ENCODE measurements at places on chromosomes 11 and 22.
A peak's percentile ranks its signal among the peaks of the same experiment; 100 is the strongest.

GRCh38 chr11:19433367-19433766 lies 192.6 kb upstream of the E2F8 start:
- H3K27me3 ChIP-seq = peaks cover 10% of the 10 kb centered on the region
- H3K27ac ChIP-seq = no peak overlapping the region

- DNase-seq = peak; percentile 74
- H3K36me3 ChIP-seq = no peaks in the 10 kb centered on the region
- peak overlapping the region; percentile 91 for H3K4me3 ChIP-seq
- peaks cover 10% of the 10 kb centered on the region for H3K4me1 ChIP-seq
- peaks cover 11% of the 10 kb centered on the region for H3K27me3 ChIP-seq
- peak overlapping the region; percentile 78 for H3K27ac ChIP-seq
These were observed 878 bp downstream of the RRAS2 start for GRCh38 chr11:14357881-14358728.

DNA sequence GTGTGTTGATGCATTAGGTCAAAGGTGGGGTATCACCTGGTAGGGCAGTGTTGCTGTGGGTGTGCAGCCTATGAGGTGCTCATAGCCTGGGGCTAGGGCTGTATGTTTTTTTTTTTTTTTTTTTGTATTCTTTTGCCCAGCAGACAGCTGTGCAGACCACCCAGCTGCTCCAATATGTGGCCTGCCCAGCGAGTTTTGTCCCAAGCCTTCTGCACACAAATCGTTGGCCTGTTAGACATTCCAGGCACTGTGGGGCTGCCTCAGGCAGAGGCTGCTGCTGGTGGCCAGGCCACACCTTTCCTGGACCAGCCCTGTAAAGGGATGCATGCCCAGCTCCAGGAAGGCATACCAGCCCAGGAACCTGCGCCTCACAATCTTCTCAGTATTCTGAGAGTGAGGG lies 348.5 kb downstream of the JRKL start:
- no peak for DNase-seq
- H3K4me3 ChIP-seq = no peak overlapping the region
- H3K27ac ChIP-seq = no peak overlapping the region
- H3K4me1 ChIP-seq = peaks cover 2% of the 10 kb centered on the region
- no peaks in the 10 kb centered on the region for H3K36me3 ChIP-seq

GRCh38 chr11:116438651-116439360 lies 334.0 kb downstream of the BUD13 start:
- H3K27ac ChIP-seq = no peak overlapping the region
- H3K36me3 ChIP-seq = peaks cover 21% of the 10 kb centered on the region
- H3K4me1 ChIP-seq = peaks cover 3% of the 10 kb centered on the region

DNA sequence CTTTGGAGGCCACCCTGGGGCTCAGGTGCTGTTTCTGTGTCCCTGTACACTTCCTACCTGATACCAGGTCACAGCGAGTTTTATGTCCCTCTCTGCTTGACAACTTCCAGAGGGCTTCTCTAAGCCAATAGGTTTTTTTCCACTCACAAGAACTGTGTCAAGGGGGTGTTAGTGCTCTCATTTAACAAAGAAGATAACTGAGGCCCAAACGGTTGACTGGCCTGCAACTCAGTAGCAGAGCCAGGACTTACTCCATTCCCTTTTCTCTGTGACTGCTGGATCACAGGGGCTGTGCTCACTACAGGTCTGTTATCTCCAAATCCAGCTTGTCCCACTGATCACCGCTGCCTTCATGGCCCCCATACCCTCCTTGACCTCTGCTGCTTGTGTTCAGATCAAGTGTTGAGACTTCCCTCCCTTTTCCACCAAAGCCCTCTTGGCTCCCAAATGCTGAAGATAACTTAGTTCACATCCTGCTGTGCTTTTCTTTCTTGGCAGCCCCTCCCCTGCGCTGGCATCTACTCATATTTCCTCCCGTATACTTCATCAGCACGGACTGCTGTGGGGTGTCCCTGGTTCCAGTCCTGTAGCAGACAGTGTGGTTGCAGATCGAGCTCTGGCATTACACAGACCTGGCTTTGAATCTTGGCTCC lies 41.3 kb downstream of the POU2F3 start:
- no peaks in the 10 kb centered on the region for H3K27me3 ChIP-seq
- no peak overlapping the region for H3K27ac ChIP-seq

DNA sequence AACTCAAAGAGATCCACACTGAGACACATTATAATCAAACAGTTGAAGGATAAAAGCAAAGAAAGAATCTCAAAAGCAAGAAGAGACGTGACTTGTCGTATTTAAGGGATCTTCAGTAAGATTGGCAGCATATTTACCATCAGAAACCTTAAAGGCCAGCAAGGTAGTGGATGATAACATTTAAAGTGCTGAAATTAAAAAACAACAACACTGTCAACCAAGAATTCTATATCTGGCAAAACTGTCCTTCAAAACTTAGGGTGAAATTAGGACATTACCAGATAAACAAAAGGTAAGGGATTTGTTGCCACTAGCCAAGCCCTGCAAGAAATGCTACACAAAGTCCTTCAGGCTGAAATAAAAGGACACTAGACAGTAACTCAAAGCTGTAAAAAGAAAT lies 11.0 kb upstream of the MUC5B start:
- H3K4me1 ChIP-seq = no peaks in the 10 kb centered on the region
- no peak overlapping the region for H3K27ac ChIP-seq
- DNase-seq = no peak
- H3K4me3 ChIP-seq = no peak overlapping the region
- H3K36me3 ChIP-seq = peaks cover 33% of the 10 kb centered on the region

DNA sequence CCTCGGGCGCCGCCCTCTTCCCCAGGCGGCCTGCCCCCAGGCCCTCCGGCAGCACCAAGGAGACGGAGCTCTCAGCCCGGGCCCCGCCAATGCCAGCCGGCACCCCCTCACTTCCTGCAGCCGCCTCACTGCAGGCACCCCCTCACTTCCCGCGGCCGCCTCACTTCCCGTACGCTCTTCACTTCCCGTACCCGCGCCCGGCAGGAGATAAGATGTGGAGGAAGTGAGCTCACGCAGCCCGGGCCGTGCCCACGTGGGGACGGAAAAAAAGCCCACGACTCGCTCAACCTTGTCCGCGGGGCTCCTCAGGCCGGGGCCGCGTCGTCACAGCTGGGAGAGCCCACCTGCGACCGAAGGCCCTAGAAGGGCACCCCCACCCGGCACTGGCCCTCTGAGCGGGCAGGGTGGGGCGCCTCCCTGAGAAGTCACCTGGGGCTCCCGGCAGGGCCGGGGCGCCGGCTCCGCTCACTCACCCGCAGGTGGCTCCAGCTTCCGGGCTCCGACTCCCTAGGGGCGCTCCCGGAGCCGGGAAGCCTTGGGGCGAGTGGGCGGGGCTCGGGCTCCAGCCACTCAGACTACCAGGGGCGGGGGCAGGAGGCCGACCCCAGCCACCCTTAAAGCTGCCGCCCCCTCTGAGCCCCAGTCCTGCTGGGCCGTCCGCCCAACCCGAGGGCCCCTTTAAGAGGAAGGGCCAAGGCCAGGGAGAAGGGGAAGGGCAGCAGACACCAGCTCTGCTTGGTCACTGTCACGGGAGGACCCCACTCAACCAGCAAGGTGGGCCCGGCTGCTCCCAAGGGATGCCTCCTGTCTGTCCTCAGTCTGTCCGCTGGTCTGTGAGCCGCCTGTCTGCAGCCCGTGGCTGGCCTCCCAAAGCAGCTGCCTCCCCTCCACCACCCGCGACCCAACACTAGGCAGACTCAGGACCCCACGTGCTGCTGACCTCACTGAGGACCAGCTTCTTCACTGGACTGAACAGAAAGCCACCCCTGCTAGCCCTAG lies 31.4 kb downstream of the PISD start:
- H3K4me3 ChIP-seq = peak overlapping the region; percentile 88
- DNase-seq = peak; percentile 90
- no peaks in the 10 kb centered on the region for H3K36me3 ChIP-seq
- H3K27ac ChIP-seq = peak overlapping the region; percentile 79
- H3K4me1 ChIP-seq = peaks cover 13% of the 10 kb centered on the region
- H3K27me3 ChIP-seq = peaks cover 10% of the 10 kb centered on the region

GRCh38 chr11:113296447-113297205 lies 17.8 kb upstream of the TTC12 start:
- peaks cover 1% of the 10 kb centered on the region for H3K27me3 ChIP-seq
- peaks cover 9% of the 10 kb centered on the region for H3K4me1 ChIP-seq
- no peak for DNase-seq
- H3K27ac ChIP-seq = no peak overlapping the region
- H3K4me3 ChIP-seq = no peak overlapping the region
- H3K36me3 ChIP-seq = no peaks in the 10 kb centered on the region

GRCh38 chr11:63670433-63671321 lies 499 bp downstream of the ATL3 start:
- DNase-seq = peak; percentile 36
- peaks cover 4% of the 10 kb centered on the region for H3K27me3 ChIP-seq
- no peaks in the 10 kb centered on the region for H3K36me3 ChIP-seq

GRCh38 chr22:44532552-44532951 lies 34.5 kb upstream of the RTL6 start:
- H3K36me3 ChIP-seq = no peaks in the 10 kb centered on the region
- DNase-seq = no peak
- H3K4me1 ChIP-seq = no peaks in the 10 kb centered on the region
- no peak overlapping the region for H3K27ac ChIP-seq
- H3K27me3 ChIP-seq = no peaks in the 10 kb centered on the region
- no peak overlapping the region for H3K4me3 ChIP-seq

All from glutamatergic neuron (in vitro differentiated cells).